ENCODE measurements at places on chromosomes 13 and 19.

- DNase-seq, result no peak
These were observed 361.5 kb downstream of the OXGR1 start for GRCh38 chr13:96632536-96633320.

GRCh38 chr13:49925881-49926418 is 10.2 kb downstream of the SPRYD7 start:
- DNase-seq, result no peak

DNA sequence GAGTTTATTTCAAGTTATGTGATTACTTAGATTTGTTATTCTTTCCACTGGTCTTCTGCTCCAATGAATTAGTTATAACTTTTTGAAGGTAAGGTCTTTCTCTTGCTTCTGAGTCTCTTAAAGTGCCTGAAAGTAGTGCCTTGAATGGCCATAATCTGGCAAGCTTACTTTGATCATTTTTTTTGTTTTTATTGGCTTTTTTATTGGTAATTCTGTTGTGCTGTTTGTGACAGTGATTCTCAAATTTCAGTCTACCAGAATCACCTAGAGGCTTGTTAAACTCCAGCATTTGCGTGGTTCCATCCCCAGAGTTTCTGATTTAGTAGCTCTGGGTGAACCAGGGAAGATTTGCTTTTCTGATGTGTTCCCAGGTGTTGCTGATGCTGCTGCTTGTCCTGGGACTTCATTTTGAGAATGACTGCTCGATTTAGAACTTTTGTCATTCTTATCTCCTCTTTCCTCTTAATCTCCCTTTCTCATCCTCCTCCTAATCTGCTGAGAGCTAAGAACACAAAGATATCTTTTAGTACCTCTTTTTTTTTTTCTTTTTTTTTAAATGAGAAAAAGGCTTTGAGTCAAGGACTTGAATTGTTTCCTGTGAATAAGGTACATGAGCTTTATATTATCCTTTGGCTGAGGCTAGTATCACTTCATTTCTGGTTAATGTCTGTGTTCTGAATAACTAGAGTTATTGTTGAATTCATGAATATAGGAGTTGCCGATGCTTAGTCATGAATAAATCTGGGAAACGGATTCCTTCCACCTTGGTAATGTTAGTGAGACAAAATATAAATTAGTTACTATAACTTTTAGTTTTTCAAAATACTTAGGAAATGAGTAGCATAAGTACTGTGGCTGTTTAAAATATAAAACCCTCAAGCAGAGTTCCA is 91.4 kb downstream of the PAN3 start:
- DNase-seq, result no peak

- no peak for DNase-seq
These were observed 14.3 kb downstream of the LPAR6 start for GRCh38 chr13:48398450-48399095.

DNA sequence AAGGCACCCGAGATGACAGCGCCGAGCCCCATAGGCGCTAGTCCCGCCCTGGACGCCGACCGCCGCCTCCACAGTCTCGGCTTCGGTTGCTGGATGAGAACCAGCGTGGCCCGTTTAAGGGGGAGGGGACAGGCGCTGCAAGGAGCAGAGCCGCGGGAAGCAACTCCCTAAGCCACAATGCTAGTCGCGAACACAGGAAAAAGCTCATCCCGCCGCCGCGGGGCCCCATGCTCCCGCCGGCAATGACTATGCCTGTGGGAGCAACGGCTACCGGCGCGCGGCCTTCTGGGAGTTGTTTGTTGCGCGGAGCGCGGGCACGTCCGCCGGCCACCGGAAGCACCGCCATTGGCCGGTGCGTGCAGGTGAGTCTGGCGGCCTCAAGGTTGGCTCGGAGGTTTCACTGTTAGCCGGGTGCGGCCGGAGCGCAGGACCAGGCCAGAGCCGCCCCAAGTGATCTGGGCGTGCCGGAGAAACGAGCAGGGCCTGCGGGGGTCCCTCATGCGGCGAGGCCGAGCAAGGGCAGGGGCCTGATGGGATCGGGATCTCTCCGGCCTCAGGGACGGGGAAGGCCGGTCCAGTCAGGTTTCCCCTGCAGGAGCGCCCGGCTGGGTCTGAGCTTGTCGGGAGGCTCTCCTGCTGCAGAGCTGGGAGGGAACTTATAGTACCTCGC is at the start of gene ZNF544:
Gene ZNF544, plus strand, starts transcription at position 330 of the 670 bp plus-strand sequence. CDS start 15,110 bp downstream, outside the sequence.
- peak; percentile 1 for DNase-seq
